Astrocyte of the cerebellum (primary cell): ENCODE measurements at places on chromosomes 4 and X.

DNA sequence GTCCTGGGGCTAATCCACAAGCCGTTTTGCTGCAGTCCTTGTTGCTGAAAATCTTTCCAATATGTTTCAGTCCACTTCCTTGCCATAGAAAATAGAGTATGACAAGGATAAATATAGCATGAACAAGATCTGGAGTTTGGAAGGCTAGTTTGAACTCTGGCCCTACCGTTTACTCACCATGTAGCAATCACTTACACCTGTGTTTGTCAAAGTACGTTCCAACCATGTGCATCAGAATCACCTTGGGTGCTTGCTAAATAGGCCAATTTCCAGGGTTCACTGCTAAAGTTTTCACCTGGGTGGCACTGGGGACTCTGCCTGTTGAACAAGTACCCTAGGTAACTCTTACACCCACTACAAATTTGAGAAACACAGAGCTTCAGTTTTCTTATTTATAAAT lies 188.9 kb downstream of the ENOX2 start:
- no peak for DNase-seq

DNA sequence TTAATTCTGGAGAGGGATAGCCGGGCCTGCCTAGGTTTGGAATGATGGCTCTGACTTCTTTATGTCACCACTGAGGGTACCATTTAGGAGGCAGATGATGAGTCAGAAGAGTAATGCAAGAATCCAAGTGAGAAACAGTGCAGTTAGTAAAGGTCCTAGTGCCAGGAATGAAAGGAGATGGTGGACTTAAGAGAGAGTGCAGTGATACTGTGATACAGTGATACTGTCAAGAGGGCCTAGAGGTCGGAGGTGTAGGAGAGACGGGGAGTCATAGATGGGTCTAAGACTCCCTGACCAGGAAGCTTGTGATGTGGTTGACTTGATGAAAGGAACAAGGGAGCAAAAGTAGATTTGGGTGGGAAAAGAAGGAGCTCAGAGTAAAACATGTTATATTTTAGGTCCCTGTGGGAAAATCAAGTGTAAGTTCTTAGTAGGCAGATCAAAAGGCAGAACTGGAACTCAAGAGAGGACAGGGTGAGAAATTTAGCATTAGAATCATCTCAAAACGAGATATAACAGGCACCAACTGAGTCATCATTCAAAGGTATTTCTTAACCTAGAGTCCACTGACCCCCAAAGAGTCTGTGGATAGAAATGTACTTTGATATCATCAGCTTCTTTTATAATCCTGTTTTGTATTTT lies 85.0 kb downstream of the NFKB1 start:
- no peak for DNase-seq

- no peak for DNase-seq
Observed at GRCh38 chr4:73702796-73703287, 37.5 kb upstream of the CXCL8 start.

DNA sequence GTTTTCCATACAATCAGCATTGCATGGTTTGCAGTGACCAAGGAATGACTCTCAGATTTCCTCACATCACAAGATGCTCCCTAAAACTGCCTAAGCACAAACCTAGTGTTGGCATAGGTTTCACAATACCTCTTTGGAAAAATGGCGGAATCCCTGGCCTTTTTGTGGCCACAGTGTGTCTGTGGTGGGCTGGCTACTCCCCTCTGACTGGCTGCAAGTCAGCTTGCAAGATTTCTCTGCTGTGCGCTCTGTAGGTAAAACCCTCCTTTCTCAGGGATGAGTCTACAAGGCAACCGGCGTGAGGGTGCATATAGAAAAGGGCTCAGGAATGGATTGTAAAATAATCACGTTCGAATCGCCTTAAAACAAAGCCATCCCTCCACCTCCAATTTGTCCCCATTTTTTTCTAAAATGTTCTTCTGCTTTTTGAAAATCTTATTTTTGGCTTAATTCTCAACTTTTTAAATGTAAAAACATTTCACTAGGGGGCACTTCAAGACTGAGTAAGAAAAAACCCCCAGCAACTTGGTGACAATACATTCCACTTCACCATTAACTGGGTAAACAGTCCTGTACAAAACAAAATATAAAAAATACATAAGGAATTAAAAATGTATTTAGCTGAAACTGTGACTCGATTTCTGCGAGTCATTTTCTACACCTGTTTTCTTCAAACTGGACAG lies 235.6 kb downstream of the STIM2 start:
- peak; percentile 16 for DNase-seq

DNA sequence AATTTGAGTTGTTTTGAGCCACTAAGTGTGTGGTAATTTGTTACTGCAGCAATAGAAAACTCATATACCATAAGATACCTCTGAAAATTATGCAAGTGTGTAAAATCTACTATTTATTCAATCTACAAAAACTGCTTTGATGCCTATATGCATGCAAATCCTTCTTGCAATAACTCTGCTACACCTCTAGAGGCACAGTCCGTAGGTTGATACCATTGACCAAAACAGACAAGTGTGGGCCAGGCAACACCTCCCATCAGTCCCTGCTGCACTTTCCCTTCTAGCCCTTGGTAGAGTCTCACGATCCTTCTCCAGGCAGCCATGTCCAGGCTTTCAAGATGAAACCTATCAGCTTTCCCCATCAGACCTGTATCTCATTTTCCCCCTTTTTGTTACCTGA lies 48.8 kb upstream of the FAM9A start:
- DNase-seq: no peak

- DNase-seq: no peak
Observed at GRCh38 chr4:26227601-26228229, 93.1 kb upstream of the RBPJ start.

- no peak for DNase-seq
Observed at GRCh38 chr4:70360460-70360859, at the start of gene SMR3A. SMR3A (plus strand) TSS chr4:70360760; CDS start chr4:70362116, 1,356 bp downstream.

DNA sequence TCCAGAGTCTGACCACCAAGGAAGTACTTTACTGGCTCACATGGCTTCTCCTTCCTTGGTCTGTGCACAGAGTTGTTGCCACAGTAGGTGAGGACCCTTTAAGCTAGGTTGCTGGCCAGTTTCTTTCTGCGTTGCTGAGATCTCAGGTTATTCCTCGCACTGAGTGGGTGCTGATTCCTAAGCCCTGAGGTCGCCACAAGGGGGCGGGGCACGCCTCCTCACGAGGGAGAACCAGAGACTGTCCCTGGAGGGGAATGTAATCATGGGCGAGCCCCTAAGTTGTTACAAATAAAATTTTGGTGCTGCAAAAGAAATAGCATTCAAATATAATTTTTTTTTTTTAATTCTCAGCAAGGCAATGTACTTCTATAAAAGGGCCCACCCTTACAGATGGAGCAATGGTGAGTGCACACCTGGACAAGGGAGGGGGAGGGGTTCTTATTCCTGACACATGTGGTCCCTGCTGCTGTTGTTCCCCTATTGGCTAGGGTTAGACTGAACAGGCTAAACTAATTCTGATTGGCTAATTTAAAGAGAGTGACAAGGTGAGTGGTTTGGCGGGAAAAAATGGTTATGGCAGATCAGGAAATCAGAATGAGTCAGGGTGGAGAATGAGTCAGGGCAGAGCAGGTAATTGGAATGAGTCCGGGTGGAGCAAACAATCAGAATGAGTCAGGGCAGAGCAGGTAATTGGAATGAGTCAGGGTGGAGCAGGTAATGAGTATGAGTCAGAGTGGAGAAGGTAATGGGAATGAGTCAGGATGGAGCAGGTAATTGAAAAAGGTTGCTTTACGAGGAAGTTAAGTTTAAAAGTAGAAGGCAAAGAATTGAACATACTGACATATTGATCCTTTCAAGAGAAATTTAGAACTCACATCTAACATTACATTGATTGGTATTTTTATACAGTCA lies 107.5 kb downstream of the VSIG4 start:
- no peak for DNase-seq

DNA sequence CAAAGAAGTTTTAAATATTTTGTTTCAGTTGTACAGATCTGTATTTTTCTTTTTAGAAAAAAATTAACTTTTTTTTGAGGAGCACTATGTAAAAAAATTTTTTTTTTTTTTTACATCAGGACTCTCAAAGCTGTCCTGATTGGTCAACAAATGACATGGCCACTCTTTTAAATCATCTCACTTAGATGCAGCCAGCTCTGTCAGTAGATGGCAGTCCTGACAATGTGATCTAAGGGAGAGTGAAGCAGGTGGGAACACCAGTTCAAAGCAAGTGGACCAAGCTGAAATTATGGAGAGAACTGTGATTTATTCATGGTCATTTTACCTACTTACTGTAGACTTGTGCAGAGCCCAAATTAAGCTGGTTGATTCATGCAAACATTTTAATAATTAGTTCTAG lies 174.7 kb upstream of the GPRIN3 start:
- no peak for DNase-seq
